ENCODE measurements at places on chromosomes 7 and 10.
A peak's percentile ranks its signal among the peaks of the same experiment; 100 is the strongest.

- no peak for DNase-seq
These were observed 147.1 kb downstream of the NEURL1 start for GRCh38 chr10:103640436-103641181.

- no peak for DNase-seq
These were observed 2.8 kb upstream of the FLNC start for GRCh38 chr7:128827248-128827958.

- no peak for DNase-seq
These were observed 201.2 kb downstream of the KCNMA1 start for GRCh38 chr10:77436257-77436975.

DNA sequence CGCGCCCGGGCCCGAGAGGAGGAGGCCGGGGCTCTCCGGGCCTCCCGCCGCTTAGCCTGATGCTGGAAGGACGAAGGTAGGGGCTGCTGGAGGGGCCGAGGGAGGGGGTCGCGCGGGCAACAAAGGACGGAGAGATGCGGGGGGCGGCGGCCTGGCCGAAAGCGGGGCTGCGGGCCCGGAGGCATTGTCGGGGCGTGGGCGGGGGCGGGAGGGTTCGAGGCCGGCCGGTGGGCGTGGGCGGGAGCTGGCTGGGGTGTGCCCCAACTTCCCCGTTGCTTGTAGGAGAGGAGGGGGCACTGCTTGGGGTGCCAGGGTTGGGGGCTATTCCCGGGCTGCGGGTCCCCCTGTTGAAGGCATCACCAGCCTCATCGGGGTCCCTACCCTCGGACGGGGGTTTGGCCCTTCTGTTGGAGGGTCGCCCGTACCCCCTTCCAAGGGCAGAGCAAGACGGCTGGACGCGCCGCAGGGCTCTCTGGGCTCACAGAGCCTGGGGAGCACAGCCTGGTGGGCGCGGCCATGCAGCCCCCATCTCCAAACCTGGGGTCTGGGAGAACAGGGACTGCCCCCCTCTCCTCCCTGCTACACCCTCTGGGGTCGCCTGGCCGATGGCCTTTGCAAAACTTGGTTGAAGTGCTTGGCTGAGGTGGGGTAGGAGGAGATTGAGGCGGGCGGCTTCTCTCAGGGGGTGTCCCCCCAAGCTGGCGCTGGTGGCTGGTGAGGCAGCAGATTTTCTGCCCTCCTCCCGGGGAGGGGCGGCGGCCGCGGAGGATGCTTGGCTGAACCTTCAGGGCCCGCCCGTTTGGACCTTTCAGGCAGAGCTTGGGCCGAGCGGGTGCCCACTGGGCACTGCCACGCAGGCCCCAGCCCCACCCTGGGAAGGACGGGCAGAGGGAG is 699 bp downstream of the CLIP2 start:
- DNase-seq: no peak

GRCh38 chr7:44051611-44052220 is 7.2 kb downstream of the DBNL start:
- no peak for DNase-seq

DNA sequence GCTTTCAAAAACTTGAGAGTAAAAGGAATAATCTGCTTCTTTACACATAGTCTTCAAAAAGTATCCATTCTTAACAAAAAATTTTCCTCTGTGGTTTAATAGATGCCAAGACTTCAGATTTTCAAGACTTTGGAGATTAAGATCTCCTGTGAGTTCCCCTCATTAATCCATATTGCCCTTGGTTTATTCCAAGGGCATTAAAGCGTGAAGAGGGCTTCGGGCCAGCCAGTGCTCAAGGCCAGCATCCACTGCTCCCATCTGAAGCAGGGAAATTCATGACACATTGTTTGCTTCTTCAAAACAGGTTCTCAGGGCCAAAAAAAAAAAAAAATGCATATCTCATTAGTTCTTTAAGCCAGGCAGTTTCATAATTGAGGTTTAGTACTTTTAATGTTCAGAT is 137.3 kb upstream of the RHOBTB1 start:
- no peak for DNase-seq

DNA sequence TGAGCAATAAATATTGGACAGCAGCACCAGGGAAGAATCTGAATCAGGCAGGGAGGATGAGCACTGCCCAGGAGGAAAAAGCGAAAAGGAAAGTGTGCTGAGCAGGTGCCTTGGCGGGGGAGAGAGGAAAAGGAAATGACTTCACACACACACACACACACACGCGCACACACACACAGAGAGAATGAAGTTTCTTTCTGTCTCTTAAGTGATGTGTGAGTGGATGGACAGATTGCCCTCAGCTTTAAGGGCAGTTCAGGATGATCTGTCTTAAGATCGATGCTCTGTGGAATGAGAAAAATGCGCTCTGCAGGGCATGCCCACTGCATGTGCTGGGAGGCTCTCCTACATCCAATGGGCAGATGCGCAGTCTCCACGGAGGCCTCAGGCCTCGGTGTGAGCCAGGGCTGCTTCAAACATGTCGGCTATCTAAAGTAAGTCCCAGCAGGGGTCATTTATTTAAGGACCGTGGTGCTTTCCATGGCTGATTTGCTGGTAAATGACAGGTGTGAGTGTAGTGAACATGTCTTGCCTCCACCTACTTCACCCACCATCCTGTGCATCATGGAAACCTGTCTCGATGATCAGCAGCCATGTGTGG is 2.5 kb upstream of the ACBD5 start:
- DNase-seq: peak; percentile 50

GRCh38 chr7:138804618-138805017 is 6.6 kb upstream of the ATP6V0A4 start:
- DNase-seq: no peak

DNA sequence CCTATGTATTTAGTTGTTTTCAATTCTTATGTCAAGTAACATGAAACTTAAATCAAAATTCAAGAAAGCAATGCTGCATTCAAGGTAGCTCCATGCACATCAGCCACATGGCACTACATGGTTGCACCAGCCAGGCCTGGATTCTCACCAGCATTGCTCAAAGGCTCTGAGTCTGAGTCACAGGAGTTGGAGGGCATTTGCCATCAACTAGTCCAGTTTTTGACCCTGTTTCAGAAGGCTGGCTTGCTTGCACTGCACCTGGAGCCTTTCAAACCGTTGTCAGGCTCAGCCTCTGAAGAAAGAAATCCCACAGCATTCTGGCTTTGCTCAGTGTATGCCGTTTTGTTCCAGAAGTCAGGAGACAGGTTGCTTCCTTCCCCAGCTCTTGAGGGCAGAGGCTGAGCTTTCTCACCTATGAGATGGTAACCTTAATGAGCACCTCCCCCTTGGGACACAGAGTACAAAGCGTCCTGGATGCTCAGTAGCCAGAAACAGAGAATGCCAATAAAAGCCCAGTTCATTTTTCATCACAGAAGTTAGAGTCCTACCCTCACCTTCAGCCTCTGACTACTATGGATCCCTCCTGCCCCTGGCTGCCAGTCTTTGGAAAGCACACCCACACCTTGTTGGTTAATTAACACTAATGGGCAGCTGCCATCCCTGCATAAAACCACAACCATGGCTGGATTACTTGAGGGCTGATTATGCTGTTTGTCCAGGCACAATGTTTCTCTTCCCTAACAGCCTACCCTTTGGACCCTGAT is 288.4 kb upstream of the LRRTM3 start:
- DNase-seq: no peak

GRCh38 chr7:154931906-154932305 is 71.0 kb downstream of the PAXIP1 start:
- no peak for DNase-seq

DNA sequence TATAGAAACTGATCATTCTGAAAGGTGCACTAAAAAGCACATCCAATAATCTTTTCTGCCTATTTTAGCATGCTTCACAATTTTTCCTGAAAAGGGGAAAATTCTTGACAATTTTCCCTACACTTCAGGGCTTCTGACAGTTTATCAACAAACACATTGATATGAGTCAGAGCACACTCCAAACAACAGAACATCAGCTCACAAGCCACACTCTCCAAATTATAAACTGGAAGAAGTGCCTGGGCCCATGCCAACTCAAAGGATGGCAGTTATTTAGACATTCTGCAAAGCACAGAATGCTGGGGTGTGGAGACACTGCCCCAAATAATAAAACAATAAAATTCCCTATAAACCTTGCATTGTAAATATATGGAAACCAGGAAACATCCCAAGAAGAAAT is 90.8 kb downstream of the ELAPOR2 start:
- DNase-seq: no peak

GRCh38 chr10:132208462-132209050 is 21.8 kb downstream of the DPYSL4 start:
- no peak for DNase-seq

DNA sequence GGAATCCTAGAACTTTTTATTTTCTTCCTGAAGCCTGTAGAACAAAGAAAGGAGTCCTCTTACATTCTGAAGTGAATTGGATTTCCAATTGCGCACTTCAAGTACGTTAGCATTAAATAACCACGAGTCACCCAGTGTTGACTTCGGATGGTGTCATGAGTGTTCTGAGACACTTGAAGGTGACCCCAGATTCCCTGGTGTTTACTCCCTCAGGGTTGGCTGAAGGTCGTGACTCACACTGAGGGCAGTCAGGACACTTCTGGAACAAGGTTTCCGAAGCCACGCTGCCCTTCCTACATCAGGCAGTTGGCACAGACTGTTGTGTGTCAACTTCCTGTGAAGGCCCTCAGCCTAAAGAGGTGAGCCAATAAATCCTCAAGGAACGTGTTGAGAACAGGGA is 186.6 kb upstream of the CELF2 start:
- DNase-seq: no peak

DNA sequence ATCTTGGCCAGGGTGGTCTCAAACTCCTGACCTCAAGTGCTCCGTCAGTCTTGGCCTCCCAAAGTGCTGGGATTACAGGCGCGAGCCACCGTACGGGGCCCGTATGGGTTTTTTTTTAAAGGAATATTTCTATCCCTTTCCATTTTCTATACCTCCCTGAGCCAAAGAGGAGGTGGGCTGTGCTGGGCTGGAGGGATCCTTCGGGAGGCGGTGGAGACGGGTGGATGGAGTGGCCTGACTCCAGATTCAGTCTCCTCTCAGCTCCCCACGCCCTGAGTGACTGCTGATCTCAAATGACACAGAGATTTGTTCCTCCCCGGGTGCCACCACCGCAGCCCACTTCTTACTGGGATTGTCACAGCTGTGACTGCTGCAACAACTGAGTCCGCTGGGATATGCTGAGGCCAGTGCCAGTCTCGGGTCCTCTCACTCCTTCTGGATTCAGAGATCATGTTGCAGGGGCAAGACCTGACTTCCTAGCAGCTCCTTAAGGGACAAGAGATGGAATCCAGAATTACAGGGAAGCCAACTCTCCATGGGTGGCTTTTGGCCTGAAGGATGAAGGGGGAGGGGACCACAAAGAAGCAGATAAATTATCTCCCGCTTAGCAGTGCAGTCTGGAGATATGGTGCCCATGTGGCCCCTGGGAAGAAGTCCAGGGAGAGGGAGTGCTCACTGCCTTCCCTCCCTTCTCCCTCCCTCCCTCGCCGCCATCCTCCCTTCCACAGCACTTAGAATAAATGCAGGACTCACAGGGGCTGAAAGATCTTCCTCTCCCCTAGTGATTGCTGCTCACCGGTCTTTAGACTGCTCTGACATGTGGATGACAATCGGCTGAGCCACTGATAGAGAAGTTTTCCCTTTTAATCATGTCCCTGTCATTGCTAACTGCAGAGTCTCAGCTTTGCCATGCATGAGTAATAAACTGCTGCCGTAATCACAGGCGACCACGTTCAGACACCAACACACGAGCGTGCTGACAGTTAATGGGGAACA is 14.3 kb downstream of the GALNT17 start:
- no peak for DNase-seq

DNA sequence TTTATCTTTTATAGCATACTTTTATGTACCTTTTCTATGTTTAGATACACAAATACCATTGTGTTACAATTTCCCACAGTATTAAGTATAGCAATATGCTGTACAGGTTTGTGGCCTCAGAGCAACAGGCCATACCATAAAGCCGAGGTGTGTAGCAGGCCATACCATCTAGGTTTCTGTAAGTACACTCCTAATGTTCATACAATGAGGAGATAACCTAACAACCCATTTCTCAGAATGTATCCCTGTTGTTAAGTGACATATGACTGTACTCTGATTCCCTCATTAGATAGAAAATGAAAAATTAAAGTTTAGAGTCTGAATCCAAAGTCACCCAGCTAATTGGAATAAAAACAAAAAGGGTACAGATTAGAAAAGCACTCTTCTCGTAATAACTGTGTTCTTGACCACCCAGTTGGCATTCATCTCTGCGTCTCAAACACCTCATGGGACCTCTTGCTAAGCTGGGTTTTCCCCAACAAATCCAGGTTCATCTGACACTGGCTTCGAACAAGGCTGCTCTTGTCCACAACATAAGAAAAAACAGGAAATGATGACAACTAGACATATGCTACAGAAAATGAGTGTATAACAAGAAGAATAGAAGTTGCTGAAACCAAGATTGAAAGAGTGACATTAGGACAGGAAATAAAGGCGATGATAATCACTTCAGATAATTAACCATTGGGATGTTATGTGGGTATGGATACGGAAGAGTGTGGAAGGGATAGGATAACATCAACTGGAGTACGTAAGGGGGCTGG is 1.4 kb downstream of the NDUFB8 start:
- no peak for DNase-seq

Measured in stimulated activated CD4-positive, alpha-beta T cell treated with anti-CD3 and anti-CD28 coated beads, Interleukin-12 subunit alpha, Interleukin-12 subunit beta, amount 100 ng/mL, for 24 hours (primary cell).